Nephron progenitor cell (in vitro differentiated cells): ENCODE measurements at places on chromosomes 16 and 17.

GRCh38 chr17:27921599-27921998 lies 28.4 kb upstream of the LYRM9 start:
- H3K27me3 ChIP-seq: peaks cover 35% of the 10 kb centered on the region
- H3K4me3 ChIP-seq: no peak overlapping the region
- no peak overlapping the region for H3K27ac ChIP-seq
- DNase-seq: no peak

DNA sequence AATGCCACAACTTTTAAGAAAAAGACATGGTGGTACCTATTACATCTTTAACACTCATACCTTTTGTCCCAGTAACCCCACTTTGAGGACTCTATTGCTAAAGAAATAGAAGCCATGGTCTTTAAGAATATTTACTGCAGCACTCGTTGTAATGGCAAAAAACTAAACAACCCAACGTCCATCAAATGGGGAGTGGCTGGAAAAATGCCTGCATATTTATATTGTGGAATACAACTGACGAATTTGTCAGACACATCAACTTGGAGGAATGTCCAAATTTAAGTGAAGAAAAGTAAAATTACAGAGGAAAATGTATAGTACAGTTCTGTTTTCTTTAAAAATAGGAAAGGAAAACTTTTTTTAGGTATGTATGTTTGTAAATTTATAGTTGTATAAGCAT lies 47.8 kb downstream of the STX8 start:
- H3K27ac ChIP-seq: peak overlapping the region; percentile 54
- peaks cover 28% of the 10 kb centered on the region for H3K36me3 ChIP-seq
- no peak for DNase-seq
- no peak overlapping the region for H3K4me3 ChIP-seq

GRCh38 chr17:14741491-14741890 lies 440.6 kb downstream of the HS3ST3B1 start:
- DNase-seq: no peak
- H3K27ac ChIP-seq: no peak overlapping the region
- no peak overlapping the region for H3K4me3 ChIP-seq
- H3K27me3 ChIP-seq: peaks cover under 1% of the 10 kb centered on the region
- H3K4me1 ChIP-seq: peaks cover 52% of the 10 kb centered on the region

DNA sequence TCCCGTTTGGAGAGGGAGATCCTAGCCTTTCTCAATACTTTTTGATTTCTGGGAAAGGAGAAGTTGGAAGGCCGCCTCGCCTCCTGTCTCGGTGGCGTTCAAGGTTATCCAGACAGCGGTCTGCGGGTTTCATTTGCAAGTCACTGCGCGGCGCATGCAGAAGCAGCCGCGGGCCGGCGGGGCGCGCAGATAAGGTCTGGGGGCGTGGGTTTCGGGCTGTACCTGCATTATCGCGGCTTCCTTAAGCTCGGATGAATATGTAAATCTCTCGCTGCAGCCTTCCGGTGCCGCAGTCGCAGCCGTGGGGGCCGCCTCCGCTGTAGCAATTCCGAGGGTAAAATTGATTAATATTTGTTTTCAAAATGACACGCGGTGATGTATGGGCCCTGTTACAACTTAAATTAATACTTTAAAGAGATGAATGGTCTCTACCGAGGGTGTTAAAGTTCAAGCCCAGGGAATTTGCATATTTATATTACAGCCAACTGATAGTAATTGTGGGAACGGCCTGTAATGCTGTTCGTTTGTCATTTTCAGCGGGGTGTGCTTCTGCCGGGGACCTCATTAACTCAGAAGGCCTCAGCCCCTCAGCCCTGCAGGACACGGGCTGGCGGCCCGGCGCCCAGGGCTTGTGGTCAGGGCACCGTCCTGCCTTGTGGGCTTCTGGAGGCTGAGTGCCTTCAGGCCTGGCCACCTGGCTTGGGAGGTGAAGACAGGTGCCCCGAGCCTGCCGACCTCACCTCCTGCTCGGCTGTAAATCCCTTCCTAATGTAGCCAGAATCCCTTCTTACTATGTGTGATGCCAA lies 99.4 kb downstream of the CYLD start:
- peak overlapping the region; percentile 62 for H3K4me3 ChIP-seq
- H3K36me3 ChIP-seq: no peaks in the 10 kb centered on the region
- H3K27me3 ChIP-seq: peaks cover 27% of the 10 kb centered on the region
- no peak for DNase-seq
- no peak overlapping the region for H3K27ac ChIP-seq
- peaks cover 30% of the 10 kb centered on the region for H3K4me1 ChIP-seq

DNA sequence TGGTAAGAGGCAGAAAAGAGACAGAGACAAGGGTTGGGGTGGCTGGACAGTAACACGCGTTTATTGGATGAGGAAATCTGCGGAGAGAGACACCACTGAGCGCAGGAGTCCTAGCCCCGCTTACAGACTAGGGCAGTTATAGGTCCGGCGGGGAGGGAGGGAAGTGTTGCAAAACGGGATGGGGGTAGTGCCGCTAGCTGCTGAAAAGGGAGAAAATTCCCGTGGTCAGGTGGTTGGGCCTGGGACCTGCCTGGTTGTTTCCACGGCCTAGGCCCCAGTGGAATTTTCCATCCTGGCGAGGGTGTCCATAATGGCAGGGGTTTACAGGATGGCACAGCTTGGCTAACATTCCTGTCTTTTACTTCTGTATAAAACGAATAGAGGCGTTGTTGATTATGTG lies 5.5 kb upstream of the CPHXL2 start:
- no peak for DNase-seq
- no peaks in the 10 kb centered on the region for H3K27me3 ChIP-seq
- peaks cover 29% of the 10 kb centered on the region for H3K36me3 ChIP-seq
- no peaks in the 10 kb centered on the region for H3K4me1 ChIP-seq
- no peak overlapping the region for H3K27ac ChIP-seq

GRCh38 chr17:70353408-70354092 lies 184.2 kb downstream of the KCNJ2 start:
- DNase-seq: no peak
- no peak overlapping the region for H3K27ac ChIP-seq
- H3K36me3 ChIP-seq: no peaks in the 10 kb centered on the region
- no peaks in the 10 kb centered on the region for H3K4me1 ChIP-seq
- H3K4me3 ChIP-seq: no peak overlapping the region
- H3K27me3 ChIP-seq: no peaks in the 10 kb centered on the region

DNA sequence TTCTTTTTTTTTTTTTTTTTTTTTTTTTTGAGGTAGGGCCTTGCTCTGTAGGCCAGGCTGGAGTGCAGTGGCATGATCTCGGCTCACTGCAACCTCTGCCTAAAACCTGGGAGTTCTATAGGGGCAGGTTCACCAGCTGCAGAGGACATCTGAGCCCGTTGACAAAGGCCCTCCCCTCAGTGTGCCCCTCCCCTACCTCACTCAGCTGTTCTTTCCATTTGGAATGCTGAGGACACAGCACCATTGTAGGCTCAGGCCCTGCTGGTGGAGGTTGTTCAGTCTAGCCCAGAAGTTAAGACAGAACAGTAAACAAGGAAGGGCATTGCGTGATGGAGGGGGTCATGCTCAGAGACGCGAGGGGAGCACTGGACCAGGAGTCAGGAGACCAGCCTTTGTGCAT lies 21.8 kb upstream of the KIF19 start:
- peaks cover 7% of the 10 kb centered on the region for H3K4me1 ChIP-seq
- no peak overlapping the region for H3K4me3 ChIP-seq
- H3K27ac ChIP-seq: no peak overlapping the region
- no peak for DNase-seq
- H3K27me3 ChIP-seq: peaks cover 30% of the 10 kb centered on the region
- H3K36me3 ChIP-seq: no peaks in the 10 kb centered on the region

DNA sequence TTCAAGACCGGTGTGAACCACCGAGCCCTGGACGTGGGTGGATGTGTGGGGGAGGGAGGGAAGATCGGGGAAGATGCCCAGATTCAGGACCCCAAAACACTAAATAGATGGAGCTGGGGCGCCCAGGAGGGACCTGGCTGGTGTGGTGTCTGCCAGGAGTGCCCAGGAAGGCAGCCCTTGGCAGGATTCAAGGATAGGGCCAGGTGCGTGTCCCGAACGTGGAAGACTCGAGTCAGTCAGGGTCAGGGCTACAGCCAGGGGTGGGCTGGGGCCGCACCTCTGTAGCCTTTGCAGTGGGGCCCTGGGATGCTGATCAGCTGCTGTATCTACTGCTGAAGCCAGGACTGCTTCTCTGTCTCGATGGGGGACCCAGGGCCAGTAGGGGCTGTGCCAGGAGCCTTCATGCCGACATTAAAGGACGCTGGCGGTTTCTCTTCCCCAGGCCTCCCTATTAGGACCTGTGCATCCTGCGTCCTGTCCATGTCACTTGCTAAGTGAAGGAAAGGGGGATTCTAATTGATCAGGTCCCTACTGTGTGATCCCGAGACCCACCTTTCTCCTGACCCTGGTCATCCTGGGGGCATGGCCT lies 13.1 kb downstream of the KDM8 start:
- DNase-seq: no peak
- H3K4me3 ChIP-seq: no peak overlapping the region
- H3K27ac ChIP-seq: no peak overlapping the region
- peaks cover 30% of the 10 kb centered on the region for H3K36me3 ChIP-seq
- H3K27me3 ChIP-seq: peaks cover 32% of the 10 kb centered on the region

- no peak overlapping the region for H3K4me3 ChIP-seq
- H3K27ac ChIP-seq: no peak overlapping the region
- no peaks in the 10 kb centered on the region for H3K27me3 ChIP-seq
- no peaks in the 10 kb centered on the region for H3K36me3 ChIP-seq
- no peak for DNase-seq
These were observed 329.9 kb downstream of the KCNJ2 start for GRCh38 chr17:70499067-70499786.

- peak overlapping the region; percentile 54 for H3K27ac ChIP-seq
- H3K27me3 ChIP-seq: no peaks in the 10 kb centered on the region
- peaks cover 17% of the 10 kb centered on the region for H3K4me1 ChIP-seq
- H3K4me3 ChIP-seq: peak overlapping the region; percentile 80
These were observed 1.4 kb downstream of the CEP131 start for GRCh38 chr17:81221371-81221841.

- H3K4me1 ChIP-seq: peaks cover 12% of the 10 kb centered on the region
- no peak overlapping the region for H3K27ac ChIP-seq
- no peak overlapping the region for H3K4me3 ChIP-seq
- DNase-seq: no peak
These were observed 24.2 kb downstream of the SLC12A3 start for GRCh38 chr16:56889206-56889605.

GRCh38 chr16:70331091-70331490 lies 15.6 kb upstream of the DDX19A start:
- H3K36me3 ChIP-seq: peaks cover 46% of the 10 kb centered on the region
- no peak overlapping the region for H3K27ac ChIP-seq
- no peak overlapping the region for H3K4me3 ChIP-seq
- DNase-seq: no peak

DNA sequence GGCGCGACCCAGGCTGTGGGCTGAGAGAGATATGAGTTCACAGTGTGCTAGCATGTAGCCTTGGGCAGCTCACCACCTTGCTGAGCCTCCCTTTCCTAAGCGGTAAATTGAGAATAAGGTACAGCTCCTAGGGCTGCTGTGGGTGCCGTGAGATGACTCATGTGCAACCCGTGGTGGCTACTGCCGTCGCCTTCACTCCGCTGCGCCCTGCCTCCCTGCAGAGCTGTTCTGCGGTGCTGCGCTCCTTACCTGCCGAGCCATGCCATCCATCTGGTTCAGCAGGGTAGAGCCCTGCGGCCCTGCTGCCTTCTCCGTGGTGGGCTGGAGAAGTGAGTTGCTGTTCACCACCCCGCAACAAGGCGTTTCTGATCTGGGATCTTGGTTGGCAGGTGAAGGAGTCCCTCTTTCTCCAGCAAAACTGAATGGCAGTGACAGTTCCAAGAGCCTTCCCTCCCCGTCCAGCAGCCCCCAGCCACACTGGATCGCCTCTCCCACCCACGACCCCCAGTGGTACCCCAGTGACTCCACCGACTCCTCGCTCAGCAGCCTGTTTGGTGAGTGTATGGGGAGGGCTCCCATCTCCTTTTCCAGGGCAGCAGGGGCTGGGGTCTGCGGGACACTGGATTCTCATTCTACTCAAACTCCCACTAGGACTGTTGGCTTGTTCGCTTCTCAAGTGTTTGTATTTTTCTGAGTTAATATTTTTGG lies 9.3 kb upstream of the JPT2 start:
- no peaks in the 10 kb centered on the region for H3K27me3 ChIP-seq
- peaks cover 61% of the 10 kb centered on the region for H3K36me3 ChIP-seq
- no peak overlapping the region for H3K4me3 ChIP-seq
- DNase-seq: no peak
- no peak overlapping the region for H3K27ac ChIP-seq
- H3K4me1 ChIP-seq: no peaks in the 10 kb centered on the region

GRCh38 chr17:64178011-64178825 lies 48.3 kb upstream of the ERN1 start:
- DNase-seq: no peak
- H3K4me3 ChIP-seq: no peak overlapping the region
- H3K36me3 ChIP-seq: peaks cover 18% of the 10 kb centered on the region

DNA sequence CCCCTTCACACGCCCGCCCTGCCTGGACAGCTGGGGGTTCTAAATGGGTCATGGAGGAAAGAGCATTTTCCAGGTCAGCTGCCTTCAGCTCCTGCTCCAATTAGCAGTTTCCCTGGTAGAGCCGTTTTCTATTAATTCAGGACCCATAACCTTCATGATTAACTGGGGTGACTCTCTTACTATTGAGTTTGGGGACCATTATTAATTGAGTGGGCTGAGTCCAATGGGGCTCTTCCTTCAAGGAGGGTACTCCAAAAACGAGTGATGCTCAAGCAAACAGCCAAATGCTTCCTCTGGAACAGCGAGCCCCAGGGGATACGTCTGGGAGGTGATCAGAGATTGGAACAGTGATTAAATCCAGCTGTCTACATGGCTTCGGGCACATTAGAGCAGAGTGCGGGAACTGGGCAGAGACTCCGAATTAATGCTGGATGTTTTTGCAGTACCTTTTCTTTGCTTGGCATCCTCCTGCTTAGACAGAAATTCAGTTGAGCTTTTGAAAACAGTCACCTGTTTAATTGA lies 68.1 kb upstream of the CACNG3 start:
- no peak overlapping the region for H3K27ac ChIP-seq
- DNase-seq: no peak
- H3K4me3 ChIP-seq: no peak overlapping the region
- H3K27me3 ChIP-seq: peaks cover 18% of the 10 kb centered on the region
- peaks cover 6% of the 10 kb centered on the region for H3K4me1 ChIP-seq
- no peaks in the 10 kb centered on the region for H3K36me3 ChIP-seq

DNA sequence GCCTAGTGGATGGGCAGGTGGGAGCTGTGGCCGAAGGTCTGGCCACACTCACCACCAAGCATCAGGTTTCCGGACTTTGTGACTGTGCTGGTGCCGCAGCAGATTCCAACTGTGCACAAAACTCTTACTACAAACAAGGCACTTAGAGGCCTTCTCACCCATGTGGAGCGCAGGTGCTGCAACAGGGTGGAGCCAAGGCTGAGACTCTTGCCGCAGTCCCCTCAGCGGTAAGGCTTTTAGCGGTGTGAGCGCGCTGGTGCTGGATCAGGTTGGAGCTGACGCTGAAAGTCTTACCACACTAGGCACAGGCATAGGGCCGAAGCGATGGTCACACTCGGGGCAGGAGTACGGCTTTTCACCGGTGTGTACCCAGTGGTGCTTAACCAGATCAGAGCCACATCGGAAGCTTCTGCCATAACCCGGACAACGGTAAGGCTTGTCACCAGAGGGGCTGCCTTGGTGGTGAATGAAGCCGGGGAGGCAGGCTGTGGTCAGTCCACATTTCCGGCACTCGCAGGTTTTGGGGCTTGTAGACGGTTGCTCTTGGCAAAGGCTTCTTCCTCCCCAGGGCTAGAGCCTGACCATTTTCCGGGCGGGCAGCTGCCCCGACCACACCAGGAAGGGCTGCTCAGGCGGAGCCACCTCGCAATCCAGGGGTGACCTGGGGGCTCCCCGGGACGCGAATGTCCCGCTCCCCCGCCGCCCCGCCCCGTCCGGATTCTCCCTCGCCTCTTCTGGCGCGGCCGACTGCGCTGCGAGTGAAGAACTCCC lies 1.0 kb upstream of the ARMC5 start:
- peak; percentile 57 for DNase-seq
- peak overlapping the region; percentile 89 for H3K4me3 ChIP-seq
- H3K27me3 ChIP-seq: no peaks in the 10 kb centered on the region
- peaks cover 61% of the 10 kb centered on the region for H3K4me1 ChIP-seq
- no peaks in the 10 kb centered on the region for H3K36me3 ChIP-seq
